G401 (cell line): ENCODE measurements at places on chromosomes 4 and X. TPM values are rescaled to one million over a fixed set of nuclear protein-coding genes. Genes with fewer than 3 reads are reported as not detected.

KCNE5 gene
- not detected in 2 replicates for total RNA-seq

VGLL1 gene
- total RNA-seq = not detected in 2 replicates

TRIML2 gene
- not detected in 2 replicates for total RNA-seq

SMR3B gene
- not detected in 2 replicates for total RNA-seq

DCHS2 gene
- not detected in 2 replicates for total RNA-seq

SAGE1 gene
- not detected in 2 replicates for total RNA-seq

KLB gene
- not detected in 2 replicates for total RNA-seq
